ENCODE measurements at places on chromosomes 1 and 21.

DNA sequence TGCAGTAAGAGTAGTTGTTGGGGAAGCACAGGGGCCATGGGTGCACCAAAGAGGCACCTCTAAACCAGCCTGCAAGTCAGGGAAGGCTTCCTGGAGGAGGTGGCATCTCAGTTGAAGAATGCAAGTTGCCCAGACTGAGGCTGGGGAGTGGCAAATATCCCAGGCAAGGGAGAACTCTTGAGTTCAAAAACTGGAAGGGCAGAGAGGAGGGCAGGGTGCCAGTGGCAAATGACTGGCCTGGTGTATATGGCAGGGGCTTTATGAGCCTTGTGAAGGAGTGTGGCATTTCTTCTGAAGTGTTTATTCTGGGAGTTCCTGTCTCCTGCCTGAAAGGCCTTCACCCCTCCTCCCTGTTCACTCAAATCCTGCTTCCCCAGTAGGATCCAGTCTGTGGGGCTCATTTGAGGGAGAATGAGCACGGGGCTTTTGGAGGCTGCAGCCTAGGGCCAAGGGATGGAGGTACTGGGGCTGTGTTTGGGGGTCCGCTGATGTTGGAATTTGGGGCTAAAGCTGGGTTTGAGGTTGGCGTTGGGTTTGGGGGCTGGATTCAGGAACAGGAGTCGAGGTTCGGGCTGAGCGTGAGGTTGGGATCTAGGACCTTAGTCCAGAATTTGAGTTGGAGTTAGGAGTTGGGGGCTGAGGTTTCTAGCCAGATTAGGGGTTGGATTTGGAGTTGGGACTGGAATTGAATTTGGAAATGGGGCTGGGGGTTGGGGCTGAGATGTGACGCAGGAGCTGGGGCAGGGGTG is at the start of gene TMEM125:
TSS of gene TMEM125 (plus strand) at position 357 of the 749 bp plus-strand sequence. CDS start 2,740 bp downstream, outside the sequence.
- no peak for DNase-seq

DNA sequence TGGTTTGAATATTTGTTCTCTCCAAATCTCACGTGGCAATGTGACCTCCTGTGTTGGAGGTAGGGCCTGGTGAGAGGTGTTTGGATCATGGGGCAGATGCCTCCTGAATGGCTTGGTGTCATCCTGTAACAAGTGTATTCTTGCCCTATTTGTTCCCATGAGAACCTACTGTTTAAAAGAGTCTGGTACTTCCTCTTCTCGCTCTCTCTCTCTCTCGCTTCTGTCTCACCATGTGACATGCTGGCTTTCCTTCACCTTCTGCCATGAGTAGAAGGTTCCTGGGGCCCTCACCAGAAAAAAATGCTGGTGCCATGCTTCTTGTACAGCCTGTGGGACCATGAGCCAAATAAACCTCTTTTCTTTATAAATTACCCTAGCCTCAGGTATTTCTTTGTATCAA is 8.4 kb upstream of the PAXBP1 start:
- no peak for DNase-seq

GRCh38 chr1:88549536-88549935 is 134.5 kb upstream of the PKN2 start:
- no peak for DNase-seq

GRCh38 chr21:38140207-38140903 is 116.4 kb upstream of the KCNJ15 start:
- no peak for DNase-seq

- no peak for DNase-seq
Observed at GRCh38 chr21:42649122-42650032, 4.0 kb upstream of the PDE9A start.

- no peak for DNase-seq
Observed at GRCh38 chr1:20081353-20081810, 11.4 kb downstream of the PLA2G5 start.

DNA sequence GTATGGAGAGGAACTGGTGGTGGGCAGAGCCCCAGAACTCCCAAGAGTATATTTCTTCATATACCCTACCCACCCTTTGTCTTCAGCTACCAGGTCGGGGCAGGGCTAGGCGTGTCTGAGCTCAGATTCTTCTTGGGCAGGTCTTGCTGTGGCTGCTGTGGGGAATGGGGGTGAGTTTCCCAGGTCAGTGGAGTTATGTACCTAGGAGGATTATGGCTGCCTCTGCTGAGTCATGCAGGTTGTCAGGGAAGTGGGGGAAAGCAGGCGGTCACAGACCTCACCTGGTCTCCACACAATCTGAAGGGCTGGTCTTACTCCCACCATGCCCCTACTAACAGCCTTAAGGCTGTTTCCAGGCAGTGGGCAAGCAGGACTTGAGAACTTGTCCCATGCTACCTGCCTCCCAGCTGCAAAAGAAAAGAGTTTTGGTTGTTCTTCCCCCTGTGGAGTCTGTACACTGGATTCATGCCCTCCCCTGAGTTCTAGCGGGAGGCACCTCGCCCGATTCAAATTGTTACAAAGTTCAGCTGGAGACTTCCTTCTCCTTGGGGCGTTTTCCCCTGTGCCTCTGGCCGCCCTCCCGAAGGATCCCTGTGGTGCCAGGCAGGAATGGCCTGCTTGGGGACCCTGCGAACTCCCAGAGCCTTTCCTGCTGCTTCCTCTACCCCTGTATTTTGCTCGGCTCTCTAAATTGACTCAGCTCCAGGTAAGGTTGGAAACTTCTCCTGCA is 58.6 kb downstream of the NPHS2 start:
- no peak for DNase-seq

- no peak for DNase-seq
Observed at GRCh38 chr1:61120246-61120840, 38.0 kb downstream of the NFIA start.

DNA sequence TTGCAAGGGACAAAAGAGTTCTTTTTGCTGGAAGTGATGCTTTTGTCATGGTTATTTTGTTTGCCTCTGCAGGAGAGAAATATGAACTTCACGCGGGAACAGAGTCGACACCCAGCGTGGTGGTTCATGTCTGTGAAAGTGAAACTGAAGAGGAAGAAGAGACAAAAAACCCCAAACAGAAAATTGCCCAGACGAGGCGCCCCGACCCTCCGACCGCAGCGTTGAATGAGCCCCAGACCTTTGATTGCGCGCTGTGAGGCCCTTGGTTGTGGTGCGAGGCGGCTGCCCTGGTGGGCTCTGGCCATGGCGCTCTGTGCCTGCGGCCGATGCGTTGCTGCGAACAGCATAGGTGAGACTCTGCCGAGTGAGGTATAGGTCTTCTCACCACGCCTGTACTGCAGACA is 20.9 kb upstream of the NCMAP start:
- DNase-seq: peak; percentile 38

DNA sequence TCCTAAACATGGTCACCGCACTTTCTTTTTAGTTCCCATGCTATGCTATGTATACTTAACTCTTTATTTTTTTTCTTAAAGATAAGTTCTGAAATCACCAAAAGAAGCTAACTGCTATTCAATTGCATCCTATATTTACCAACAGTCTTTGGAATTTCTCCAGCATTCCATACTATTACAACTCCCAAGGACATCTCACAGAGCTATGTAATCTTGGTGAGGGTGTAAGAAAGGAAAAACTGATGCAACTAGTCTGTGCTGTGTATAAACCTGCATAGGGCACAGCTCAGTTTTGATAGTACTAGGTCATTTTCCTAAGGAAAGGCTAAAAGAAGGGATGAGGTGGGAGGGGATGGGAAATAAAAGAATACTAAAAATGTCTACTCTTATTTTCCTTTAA is 78.0 kb downstream of the PTPN14 start:
- DNase-seq: no peak

GRCh38 chr1:113169591-113169990 is 96.6 kb downstream of the LRIG2 start:
- no peak for DNase-seq

DNA sequence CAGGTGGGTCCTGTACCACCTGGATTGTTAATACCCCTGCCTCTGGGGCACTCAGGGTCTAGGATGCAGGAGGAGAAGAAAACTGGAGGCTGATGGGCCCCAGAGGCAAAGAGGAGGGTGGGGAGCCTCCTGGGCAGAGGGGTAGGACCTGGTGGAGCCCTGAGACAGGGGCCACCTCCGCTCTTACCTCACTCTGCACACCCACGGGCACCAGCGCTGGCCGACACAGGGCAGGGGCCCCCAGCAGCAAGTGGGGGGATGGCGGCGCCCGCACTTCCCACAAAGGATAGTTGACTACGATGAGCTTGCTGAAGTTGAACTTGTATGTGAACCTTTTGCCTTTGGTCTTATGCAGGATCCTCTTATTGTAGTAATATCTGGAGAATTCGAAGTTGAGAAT is 1.1 kb downstream of the ETV3L start:
- no peak for DNase-seq

DNA sequence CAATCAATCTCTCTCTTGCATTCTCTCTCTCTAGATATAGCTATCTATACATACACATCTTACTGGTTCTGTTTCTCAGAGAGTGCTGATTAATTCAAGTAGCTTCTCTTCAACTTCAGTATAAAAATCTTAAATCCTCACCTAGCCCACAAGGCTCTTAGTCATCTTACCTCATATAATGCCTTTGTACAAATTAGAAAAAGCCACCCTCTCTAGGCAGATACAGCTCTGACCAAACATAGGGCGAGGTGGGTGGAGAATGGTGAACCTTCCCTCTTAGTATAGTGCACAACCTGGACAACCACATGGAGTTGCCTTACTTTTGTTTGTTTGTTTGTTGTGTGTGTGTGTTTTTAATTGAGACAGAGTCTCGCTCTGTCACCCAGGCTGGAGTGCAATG is 5.1 kb upstream of the INAVA start:
- no peak for DNase-seq

- DNase-seq: no peak
Observed at GRCh38 chr1:224057461-224058199, 56.3 kb upstream of the FBXO28 start.

GRCh38 chr1:75440274-75440673 is 170.6 kb downstream of the SLC44A5 start:
- DNase-seq: no peak

- DNase-seq: no peak
Observed at GRCh38 chr1:36583080-36583479, 100.4 kb upstream of the CSF3R start.

DNA sequence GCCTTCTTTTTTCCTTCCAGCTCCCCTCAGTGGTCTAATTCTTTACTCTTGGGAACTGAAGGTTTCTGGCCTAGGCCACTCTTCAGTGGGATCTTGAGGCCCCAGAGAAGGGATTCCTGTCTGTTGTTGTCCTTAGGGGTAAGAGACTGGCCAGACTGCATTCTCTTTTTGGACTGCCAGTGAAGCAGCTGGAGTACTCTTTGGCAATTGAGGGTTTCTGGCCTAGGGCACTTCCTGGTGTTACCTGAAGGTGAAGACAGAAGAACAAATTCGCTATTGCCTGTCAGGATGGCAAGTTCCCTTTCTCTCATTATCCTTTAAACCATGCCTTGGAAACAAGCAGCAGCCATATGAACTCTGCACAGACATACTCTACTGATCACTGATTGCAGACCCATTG is 286.6 kb upstream of the ZP4 start:
- DNase-seq: no peak

GRCh38 chr1:54485416-54485815 is 62.6 kb upstream of the ACOT11 start:
- DNase-seq: no peak

GRCh38 chr1:29541631-29542030 is 305.3 kb downstream of the PTPRU start:
- DNase-seq: no peak

DNA sequence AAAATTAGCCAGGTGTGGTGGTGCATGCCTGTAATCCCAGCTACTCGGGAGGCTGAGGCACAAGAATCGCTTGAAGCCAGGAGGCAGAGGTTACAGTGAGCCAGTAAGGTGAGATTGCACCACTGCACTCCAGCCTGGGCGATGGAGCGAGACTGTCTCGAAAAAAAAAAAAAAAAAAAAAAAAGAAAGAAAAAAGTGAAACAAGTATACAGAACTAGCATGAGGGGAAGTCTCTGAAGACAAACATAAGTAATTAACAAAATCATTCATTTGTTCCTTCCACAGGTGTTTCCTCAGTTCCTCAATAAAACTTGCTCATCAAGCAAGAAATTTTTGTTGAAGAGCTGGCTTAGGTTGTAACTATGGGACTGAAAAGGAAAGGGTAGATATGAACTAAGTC is 52.2 kb upstream of the CNN3 start:
- no peak for DNase-seq

GRCh38 chr1:43978551-43979260 is at the start of gene B4GALT2:
Gene B4GALT2 (plus strand): TSS chr1:43979210. CDS start chr1:43981161, 1,951 bp downstream.
- no peak for DNase-seq

DNA sequence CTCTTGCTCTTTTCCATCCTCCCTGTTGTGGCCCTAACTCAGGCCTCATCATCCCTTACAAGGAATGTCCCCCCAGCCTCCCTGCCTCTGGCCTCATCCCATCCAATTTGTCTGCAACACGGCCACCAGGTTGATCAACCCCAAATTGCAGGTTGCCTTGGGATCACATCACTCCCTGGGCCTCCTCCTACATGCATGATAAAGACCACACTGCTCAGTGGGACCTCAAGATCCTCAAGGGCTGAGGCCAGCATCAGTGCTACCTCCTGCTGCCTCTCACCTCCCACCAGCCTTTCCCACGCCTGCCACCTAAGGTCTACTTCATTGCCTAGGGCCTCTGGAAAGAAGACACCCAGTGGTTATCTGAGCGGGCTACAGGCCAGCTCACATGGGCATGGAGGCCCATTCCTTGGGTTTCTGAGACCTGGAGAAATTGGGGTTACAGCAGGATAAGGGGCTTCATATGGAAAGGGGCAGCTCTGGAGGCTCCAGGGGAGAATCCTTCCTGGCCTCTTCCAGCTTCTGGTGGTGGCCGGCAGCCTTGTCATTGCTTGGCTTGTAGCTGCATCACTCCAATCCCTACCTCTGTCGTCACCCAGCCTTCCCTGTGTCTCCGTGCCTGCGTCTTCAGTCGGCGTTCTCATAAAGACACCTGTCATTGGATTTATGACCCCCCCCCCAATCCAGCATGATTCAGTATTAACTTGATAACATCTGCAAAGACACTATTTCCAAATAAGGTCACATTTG is 60.5 kb downstream of the KLHDC7A start:
- DNase-seq: no peak

DNA sequence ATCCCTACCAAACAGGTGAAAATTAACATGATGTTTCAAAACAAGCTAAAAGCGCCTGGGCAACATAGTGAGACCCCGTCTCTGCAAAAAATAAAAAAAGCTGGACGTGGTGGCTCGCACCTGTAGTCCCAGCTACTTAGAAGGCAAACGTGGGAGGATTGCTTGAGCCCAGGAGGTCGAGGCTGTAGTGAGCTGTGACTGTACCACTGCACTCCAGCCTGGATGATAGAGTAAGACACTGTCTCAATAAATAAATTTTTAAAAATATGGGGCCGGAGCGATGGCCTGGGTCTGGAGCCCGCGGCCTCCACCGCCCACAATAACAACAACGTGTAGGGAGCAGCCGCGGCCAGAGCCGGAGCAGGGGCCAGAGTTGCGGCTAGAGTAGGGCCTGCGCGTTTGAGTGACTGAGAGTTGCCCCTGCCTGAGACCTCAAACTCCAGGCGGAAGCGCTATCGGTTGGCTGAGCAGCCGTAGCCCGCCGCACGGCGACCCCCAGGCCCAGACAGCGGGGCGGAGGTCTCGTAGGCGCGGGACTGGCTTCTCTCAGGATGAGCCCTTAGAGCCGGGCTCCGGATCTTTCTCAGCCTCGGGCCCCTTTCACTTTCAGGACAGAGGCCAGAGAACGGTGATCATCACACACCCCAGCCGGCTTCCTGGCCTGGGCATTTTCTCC is 41.4 kb downstream of the ZMYM1 start:
- no peak for DNase-seq
